ENCODE measurements at places on chromosomes 7 and 10.
A peak's percentile ranks its signal among the peaks of the same experiment; 100 is the strongest.

DNA sequence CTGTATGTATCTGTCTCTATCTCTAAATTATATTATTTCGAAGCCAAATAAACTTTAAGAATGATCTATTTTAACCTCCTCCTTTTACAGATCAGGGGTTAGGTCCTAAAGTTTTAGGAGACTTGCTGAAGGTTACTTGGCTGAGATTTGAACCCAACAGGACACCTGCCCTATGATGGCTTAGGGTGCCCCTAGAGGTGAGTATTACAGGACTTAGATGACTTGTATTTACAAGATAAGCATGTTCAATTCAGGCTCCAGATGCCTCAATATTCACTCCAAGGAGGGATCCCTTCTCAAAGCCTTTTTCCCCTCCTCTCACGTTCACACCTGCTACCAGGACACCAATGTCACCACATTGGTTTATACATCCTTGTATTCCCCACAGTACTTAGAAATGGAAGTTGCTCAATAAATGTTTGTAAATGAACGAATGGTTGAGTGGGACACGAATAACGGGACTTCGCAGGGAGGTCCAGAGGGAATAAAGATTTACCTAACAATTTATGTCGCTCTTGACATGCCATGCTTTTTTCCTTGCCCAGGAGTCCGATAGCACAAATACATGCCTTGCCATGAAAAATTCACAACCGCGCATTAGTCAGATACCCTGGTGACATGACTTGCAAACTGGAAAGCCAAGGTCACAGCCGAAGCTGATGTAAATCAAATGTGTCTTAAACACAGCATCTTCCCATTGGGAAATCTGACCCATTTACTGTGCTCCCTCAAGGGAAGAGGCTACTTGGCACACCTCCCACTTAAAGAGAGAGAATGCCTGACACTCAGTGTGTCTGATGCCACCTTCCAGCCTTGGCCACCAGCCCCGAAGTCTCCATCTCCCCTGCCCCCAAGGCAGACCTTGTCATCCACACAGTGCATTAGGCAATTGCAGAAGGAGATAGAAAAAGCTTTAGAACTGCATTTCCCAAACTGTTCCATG, 872.2 kb upstream of the AUTS2 start:
- DNase-seq: no peak

DNA sequence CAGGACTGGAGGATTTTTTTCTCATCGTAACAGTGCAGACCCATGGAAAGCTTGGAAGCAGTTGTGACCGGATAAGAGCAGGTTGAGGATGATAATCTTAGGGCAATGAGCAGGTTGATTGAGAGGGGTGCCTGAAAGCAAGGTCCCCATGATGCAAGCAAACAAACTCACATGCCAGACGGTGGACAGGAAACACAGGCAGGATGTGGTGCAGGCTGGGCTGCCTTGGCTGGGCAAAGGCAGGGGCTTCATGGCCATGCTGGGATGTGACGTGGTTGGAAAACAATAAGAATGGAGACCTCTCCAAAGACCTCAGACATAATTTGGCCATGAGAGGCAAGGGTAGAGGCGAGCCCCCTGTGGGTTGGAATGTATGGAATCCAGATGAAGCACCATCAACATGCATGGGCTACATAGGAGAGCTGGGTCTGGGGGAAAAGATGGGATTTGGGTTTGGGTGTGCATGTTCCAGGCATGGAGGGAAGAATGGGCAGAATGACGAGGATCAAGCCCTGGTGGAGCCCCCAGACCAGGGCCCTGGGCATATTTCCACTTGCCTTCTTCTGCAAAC, 58.3 kb downstream of the IKZF1 start:
- DNase-seq: no peak

- no peak for DNase-seq
Measured at GRCh38 chr7:3307435-3307834, 6.4 kb downstream of the SDK1 start.

DNA sequence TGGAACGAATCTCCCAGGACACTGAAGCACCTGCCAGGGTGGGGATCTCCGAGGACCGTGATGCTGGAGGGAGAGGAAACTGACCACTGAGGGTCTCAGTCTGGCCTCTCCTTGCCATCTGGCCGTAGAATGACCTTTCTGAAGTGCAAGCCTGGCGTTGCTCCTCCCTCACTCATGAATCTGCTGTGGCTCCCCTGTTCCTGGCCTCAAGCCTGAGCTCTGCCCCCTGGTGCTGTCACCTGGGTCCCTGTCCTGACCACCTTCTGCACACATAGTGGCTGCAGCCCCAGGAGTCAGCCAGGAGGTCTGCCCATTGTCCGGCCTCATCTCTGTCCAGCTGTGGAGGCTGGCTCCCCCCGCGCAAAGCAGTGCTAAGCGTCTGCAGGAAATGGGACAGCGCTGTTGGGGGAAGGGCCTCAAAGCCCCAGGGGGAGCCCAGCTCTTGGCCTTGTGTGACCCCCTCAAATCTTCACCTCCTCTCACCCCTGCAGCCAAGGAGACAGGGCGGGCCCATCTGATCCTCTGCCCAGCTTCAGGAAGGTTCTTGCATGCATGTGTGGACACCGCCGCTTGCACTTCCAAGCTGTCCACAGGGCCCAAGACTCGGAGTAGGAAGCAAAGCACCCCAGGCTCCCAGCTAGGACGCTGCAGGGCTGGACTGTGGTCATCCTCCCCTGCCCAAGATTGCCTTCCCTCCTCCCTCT, 65.7 kb downstream of the MYL10 start:
- no peak for DNase-seq

GRCh38 chr10:49435225-49435624, 39.3 kb upstream of the DRGX start:
- DNase-seq: no peak

- no peak for DNase-seq
Measured at GRCh38 chr7:151079199-151079910, 1.3 kb downstream of the FASTK start.

- DNase-seq: peak; percentile 100
Measured at GRCh38 chr7:22561321-22561811, 61.4 kb upstream of the STEAP1B start.

GRCh38 chr10:75610183-75610582, 178.8 kb downstream of the LRMDA start:
- DNase-seq: no peak

DNA sequence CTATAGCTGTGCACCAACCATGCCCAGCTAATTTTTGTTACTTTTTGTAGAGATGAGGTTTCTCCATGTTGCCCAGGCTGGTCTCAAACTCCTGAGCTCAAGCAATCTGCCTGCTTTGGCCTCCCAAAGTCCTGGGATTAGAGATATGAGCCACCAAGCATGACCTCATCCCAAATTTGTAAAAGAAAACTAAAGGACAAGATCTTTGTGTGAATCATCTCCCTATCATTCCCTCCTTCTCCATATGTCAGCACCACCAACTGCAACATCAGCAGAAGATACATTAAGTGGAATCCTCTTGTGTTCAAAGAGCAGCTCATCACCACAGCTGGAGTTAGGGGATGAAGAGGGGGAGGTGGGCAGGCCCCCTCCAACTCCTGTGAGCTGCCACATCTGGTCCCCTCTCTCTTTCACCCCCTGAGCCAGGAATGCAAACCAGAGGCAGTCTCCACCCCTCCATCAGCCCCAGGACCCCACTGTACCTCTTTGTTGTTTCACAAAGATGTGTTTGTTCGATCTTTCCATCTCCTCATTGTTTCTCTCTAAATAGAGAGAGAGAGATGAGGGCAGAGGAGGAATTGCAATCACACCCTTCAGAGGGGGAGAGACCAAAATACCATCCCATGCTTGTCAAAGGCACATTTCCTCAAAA, 47.3 kb upstream of the PIP4K2A start:
- no peak for DNase-seq

DNA sequence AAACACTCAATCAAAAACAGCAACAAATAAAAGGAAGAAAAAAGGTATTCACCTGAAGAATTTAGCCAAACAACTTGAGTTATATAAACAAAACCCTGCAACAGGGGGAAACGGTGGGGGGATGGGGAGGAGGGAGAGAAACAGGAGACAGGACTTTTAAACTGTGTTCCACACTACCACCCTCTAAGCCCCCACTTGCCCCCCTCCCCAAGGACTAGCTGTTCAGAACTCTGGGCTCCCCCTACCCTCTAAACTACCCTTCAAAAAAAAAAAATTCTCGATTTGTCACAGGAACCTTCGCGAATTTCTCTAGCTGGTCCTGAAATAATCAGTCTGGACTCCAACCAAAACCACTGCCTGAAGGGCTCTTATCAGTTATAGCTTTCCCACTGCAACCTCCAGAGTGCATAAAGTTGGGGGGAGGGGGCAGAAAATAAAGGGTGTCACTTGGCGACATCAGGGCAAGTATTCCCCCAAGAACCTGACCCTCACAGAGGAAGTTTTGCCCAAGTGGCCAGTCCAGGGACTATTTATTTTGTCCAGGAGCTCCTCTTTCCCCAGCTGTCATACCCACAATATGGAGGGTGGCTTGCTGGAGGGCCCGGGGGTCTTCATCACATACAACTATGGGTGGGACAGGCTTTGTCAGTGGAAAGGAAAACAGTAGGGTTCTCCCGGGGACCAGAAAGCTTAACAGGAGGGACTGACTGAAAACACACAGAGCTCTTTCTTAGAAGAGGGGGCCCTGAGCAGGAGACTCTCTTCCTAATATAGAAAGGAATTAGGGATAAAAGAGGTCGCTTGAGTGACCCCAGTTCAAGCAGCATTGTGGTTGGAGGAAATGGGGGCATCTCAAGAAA, 1.3 kb downstream of the UBE2H start:
- DNase-seq: no peak

GRCh38 chr7:23717788-23718187, 7.8 kb downstream of the STK31 start:
- no peak for DNase-seq

- DNase-seq: peak; percentile 92
Measured at GRCh38 chr10:33099748-33100147, 141.7 kb upstream of the ITGB1 start.

GRCh38 chr7:47477191-47478016, 104.5 kb downstream of the TNS3 start:
- no peak for DNase-seq

- peak; percentile 58 for DNase-seq
Measured at GRCh38 chr10:30986053-30986555, 45.6 kb downstream of the ZNF438 start.

DNA sequence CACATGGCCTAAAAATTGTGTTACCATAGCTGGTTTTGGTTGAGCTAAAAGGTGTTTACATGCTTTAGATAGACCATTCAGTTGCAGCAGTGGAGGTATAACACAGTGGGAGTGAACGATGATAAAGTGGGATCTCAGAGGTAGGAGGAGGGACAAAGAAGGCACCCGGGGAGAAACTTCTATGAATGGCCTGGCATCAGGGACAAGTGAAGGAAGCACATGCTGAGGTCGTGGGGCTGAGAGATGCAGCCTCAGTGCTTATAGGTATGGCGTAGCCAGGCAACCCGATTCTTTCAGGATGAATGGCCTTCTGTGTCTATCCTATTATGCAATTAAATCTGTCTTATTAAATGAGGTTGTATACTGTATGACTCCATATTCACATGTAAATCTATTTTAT, 3.9 kb upstream of the CDK6 start:
- no peak for DNase-seq

DNA sequence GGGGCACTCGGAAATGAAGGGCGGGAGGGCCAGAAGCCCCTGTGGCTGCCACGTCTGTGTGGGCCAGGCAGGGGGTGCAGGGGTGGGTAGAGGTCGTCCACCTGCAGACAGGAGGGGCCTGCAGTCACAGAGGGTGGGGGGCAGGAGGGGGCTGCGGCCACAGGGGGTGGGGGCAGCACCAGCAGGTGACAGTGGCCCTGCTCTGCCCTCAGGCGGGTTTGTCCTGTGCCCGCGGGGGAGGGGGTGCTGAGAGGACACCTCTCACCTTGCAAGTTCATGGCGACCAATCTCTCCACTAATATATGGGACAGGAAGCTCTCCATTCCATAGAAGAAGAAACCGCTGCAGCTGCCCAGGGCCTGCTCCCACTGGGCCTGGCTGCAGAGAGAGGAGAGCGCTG, 26.6 kb upstream of the NKX6-2 start:
- no peak for DNase-seq

DNA sequence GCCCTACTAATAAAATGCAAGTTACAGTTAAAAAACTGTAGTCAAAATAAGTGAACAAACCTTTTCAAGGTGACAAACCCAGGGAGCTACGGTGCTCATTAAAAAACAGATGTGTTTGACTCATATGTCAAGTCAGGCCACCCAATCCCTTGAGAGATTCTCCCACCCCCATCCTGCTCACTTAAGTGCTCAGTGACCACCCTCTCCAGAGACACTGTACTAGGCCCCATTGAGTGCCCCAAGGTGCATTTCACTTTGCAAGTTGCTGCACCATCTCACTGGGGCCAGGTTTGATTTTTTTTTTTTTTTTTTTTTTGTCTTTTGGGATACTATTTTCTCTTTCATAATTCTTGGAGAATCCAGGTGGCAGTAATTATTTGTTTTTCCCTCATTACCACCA, 1.9 kb downstream of the ERV3-1 start:
- DNase-seq: no peak

- DNase-seq: no peak
Measured at GRCh38 chr10:131085091-131085860, 226.2 kb downstream of the TCERG1L start.

DNA sequence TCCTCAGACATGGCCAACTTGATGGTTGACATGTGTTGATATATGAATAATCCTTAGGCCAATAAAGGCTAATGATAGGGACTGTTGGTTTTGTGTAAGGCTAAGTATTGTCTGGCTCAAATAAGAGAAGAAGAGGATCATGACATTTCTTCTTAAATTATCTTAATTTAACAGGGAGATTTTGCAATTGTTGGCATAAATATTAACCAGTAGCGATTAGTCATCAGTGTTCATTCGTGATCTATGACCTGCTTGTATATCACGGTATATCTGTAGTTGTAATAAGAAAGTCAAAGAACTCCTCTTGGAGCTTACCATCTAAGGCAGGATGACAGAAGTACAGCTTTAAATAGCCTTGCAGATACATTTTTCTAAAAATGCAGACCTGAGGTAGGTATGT, 196.4 kb downstream of the CREB5 start:
- peak; percentile 10 for DNase-seq

- DNase-seq: no peak
Measured at GRCh38 chr10:110430340-110431273, 67.1 kb upstream of the DUSP5 start.

- no peak for DNase-seq
Measured at GRCh38 chr10:78547397-78547796, 513.7 kb downstream of the RPS24 start.

GRCh38 chr10:78028438-78029268, 662 bp downstream of the POLR3A start:
- peak; percentile 44 for DNase-seq

DNA sequence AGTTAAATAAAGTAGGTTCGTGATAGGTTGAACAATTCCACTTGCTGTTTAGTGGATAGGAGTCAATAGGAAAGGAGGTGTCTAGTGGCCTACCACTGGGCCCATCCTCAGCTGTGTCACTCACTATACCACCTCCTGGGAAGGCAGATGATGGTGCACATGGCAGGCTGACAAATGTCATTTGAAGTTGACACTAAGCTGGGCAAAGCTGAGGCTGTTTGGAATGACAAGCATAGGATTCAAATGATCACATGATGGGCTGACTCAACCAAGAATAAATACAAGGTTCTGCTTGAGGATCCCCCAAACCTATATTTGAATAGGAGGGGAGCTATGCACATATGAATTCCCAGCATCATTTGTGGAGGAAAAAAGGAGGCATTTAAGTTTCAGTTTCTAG, 489.8 kb downstream of the RPS24 start:
- no peak for DNase-seq

GRCh38 chr10:110436554-110437350, 61.0 kb upstream of the DUSP5 start:
- no peak for DNase-seq

GRCh38 chr10:131743190-131744151, 157.3 kb upstream of the PPP2R2D start:
- no peak for DNase-seq

- DNase-seq: no peak
Measured at GRCh38 chr7:110940756-110941155, 150.2 kb upstream of the LRRN3 start.
